Effector memory CD8-positive, alpha-beta T cell (primary cell): ENCODE measurements at places on chromosomes 3 and 15.

- H3K27ac ChIP-seq, result no peak overlapping the region
- peaks cover 10% of the 10 kb centered on the region for H3K27me3 ChIP-seq
- no peaks in the 10 kb centered on the region for H3K36me3 ChIP-seq
- no peak overlapping the region for H3K4me3 ChIP-seq
- H3K4me1 ChIP-seq, result no peaks in the 10 kb centered on the region
- no peak for DNase-seq
These were observed 50.6 kb downstream of the CLSTN2 start for GRCh38 chr3:139985576-139985975.

DNA sequence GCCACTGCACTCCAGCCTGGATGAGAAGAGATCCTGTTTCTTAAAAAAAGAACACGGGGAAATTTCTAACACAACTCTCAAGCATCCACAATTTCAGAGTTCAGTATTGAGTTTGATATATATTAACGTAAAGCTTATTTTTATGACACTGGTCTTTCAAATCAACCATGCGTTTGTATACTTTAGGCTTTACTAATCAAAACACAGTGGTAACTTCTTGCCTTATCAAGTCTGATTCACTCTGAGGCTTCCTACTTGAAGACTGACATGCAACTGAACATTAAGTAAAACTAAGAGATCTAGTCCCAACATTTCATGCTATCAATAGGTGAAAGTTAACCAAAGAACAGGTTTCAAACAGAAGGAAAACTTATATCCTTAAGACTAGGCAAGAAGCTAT is 46.7 kb downstream of the PRTG start:
- H3K36me3 ChIP-seq, result no peaks in the 10 kb centered on the region
- H3K4me3 ChIP-seq, result no peak overlapping the region
- DNase-seq, result no peak
- no peak overlapping the region for H3K27ac ChIP-seq
- H3K4me1 ChIP-seq, result no peaks in the 10 kb centered on the region

DNA sequence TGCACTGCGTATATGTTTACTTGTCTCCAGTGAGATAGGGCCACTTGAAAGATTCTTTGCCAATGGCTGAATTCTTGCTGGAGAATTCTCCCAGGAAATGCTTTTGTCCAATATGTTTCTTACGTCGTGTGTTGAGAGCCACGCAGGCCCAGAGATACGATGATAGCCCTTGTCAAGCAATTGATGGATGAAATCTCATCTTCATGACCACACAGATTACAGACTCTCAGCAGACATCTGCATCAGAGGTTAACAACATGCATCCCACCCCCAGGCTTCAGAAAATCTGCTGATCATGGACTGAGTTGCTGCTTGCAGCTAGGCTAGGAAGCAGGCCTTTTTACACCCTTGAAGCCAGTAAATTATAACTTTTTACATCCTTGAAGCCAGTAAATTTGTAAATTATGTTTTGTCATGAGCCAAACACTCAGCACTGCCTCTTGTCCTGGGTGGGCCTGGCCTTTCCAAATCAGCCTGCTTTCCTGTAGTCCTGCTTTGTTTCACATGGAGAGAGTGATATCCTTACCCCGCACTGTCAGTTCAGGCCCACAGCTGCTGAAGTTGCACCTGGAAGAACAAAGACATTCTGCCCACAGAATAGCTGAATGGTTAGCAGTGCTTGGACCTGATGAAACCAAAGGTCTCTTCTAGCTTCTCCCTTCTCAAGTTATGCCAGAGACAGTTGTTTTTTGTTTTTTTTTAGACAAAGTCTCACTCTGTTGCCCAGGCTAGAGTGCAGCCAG is 84.4 kb downstream of the GPR156 start:
- no peak overlapping the region for H3K27ac ChIP-seq
- no peaks in the 10 kb centered on the region for H3K27me3 ChIP-seq

- H3K36me3 ChIP-seq, result peaks cover 13% of the 10 kb centered on the region
- no peaks in the 10 kb centered on the region for H3K27me3 ChIP-seq
- no peak overlapping the region for H3K27ac ChIP-seq
- peaks cover 19% of the 10 kb centered on the region for H3K4me1 ChIP-seq
- no peak for DNase-seq
These were observed 2.9 kb upstream of the RBM6 start for GRCh38 chr3:49937090-49937489.

DNA sequence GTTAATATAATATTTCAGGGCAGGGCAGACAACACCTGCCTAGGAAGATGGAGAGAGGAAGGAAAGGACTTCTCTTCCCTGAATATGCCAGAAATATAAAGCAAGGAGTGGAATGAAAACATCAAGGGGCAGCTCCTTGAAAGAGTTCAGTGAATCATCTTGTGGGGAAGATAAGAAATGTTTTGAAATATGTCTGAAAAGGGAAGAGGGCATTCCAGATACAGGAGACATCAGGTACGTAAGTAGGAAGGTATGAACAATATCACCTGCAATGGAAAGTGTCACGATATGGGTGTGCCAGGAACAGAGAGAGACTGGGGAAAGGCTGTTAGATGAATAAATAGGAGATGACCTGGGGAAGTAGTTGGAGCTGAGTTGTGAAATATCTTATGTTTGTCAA is 75.8 kb upstream of the WDR72 start:
- no peak overlapping the region for H3K4me3 ChIP-seq
- no peaks in the 10 kb centered on the region for H3K4me1 ChIP-seq
- no peak overlapping the region for H3K27ac ChIP-seq
- peaks cover 7% of the 10 kb centered on the region for H3K27me3 ChIP-seq
- no peak for DNase-seq

DNA sequence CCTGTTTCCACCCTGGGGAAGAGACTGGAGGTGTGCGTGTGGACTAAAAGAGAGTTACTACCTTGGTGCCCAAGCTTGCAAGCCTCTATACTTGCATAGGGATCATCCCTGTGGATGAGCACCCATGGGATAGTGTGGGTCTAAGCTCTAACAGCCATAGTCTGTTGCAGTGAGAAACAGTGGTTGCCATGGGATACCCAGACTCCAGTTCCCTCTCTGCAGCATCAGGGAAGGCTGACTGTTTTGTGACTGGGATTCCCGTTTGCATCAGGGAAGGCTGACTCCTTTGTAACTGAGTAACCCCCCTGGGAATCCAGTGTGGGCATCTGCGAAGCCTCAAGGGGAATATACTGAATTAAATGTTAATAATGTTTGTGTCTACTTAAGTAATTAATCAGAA is 196.1 kb downstream of the ZNF621 start:
- H3K27ac ChIP-seq, result no peak overlapping the region
- H3K4me1 ChIP-seq, result no peaks in the 10 kb centered on the region
- H3K36me3 ChIP-seq, result peaks cover 3% of the 10 kb centered on the region
- DNase-seq, result no peak
- no peak overlapping the region for H3K4me3 ChIP-seq

- H3K4me1 ChIP-seq, result peaks cover 12% of the 10 kb centered on the region
- DNase-seq, result no peak
- H3K27me3 ChIP-seq, result no peaks in the 10 kb centered on the region
- peak overlapping the region; percentile 22 for H3K4me3 ChIP-seq
- H3K36me3 ChIP-seq, result no peaks in the 10 kb centered on the region
These were observed 6.0 kb upstream of the KCTD6 start for GRCh38 chr3:58485801-58486435.

DNA sequence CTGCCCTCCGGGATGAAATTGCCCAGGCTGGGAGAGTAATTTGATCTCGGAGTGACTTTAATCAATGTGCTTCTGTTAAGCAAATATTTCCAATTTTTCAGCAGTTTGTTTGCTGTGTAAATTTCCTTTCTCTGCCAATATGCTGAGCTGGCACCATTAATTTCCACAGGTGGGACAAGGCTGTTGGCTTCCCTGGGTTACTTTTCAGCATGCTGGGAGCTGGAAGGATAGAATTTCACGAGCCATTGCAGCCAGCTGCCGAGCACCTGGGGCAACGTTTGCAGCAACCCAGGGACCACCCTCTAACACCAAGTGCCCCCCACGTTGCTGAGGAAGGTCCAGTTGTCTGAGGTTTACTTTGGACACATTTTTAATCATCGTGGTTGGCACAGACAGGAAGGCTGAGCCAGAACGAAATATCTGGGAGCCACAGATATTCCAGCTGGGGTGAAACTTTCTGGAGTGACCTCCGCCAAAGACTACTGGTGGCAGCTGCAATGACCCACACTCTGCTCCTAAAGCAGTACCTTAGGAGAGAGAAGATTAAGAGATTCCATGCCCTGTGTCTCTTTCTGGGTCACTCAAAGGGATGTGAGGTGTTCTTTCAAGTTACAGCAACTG is 293.3 kb upstream of the RGMA start:
- no peak for DNase-seq
- H3K27me3 ChIP-seq, result peaks cover 12% of the 10 kb centered on the region
- H3K27ac ChIP-seq, result no peak overlapping the region
